ENCODE measurements at places on chromosomes 4 and X. TPM values are rescaled to one million over a fixed set of nuclear protein-coding genes. Genes with fewer than 3 reads are reported as not detected.

KDR gene
- not detected for polyA plus RNA-seq

NAA11 gene
- polyA plus RNA-seq, result not detected

HGFAC gene
- not detected for polyA plus RNA-seq

CYBB gene
- polyA plus RNA-seq, result not detected

DTHD1 gene
- 5.9 TPM for polyA plus RNA-seq

GPR173 gene
- not detected for polyA plus RNA-seq

PNMA3 gene
- polyA plus RNA-seq, result 0.30 TPM

FRMD7 gene
- polyA plus RNA-seq, result not detected

USP27X gene
- polyA plus RNA-seq, result 0.69 TPM

Measured in CD8-positive, alpha-beta memory T cell (primary cell).